ENCODE measurements at places on chromosomes 5 and 9. TPM values are rescaled to one million over a fixed set of nuclear protein-coding genes. Genes with fewer than 3 reads are reported as not detected.
A peak's percentile ranks its signal among the peaks of the same experiment; 100 is the strongest.

- no peak for DNase-seq
Observed at GRCh38 chr9:101791938-101792337, 53.5 kb upstream of the GRIN3A start.

Gene HRCT1
- polyA plus RNA-seq = not detected

GRCh38 chr5:91020065-91020800 lies 362.9 kb downstream of the ARRDC3 start:
- no peak for DNase-seq

DNA sequence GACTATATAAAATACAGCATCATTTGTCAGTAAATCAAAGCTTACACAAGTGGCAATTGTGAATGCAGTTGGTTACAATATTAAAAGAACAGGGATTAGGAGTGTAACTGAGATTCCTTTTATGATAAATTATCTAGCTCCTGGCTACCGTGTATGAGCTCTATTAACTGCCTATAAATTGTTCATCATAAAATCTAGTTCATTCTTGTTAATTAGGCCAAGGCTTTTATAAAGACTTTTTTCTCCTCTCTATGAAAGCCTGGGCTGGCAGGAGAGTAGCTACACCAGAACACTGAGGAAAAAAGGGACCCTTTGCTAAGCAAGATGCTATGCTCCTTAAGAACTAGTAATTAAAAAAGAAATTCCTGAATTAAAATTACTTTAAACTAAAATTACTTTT lies 132.4 kb upstream of the MEF2C start:
- DNase-seq = no peak

DNA sequence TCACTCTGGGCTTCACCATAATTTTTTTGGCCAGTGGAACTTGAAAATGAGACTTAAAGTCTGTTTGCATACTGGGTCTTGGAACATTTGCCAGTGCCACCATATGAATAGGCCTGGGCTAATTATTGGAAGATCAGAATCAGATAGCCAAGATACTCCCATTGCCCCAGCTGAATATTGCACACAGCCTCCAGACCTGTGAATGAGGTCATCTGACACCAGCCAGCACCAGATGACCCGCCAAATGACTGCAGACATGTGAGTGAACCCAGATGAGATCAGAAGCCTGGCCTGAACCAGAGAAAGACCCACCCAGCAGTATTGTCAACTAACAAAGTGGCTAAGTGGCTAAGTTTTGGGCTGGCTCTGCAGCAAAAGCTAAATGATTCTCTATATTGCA lies 220.5 kb upstream of the MPDZ start:
- DNase-seq = no peak

DNA sequence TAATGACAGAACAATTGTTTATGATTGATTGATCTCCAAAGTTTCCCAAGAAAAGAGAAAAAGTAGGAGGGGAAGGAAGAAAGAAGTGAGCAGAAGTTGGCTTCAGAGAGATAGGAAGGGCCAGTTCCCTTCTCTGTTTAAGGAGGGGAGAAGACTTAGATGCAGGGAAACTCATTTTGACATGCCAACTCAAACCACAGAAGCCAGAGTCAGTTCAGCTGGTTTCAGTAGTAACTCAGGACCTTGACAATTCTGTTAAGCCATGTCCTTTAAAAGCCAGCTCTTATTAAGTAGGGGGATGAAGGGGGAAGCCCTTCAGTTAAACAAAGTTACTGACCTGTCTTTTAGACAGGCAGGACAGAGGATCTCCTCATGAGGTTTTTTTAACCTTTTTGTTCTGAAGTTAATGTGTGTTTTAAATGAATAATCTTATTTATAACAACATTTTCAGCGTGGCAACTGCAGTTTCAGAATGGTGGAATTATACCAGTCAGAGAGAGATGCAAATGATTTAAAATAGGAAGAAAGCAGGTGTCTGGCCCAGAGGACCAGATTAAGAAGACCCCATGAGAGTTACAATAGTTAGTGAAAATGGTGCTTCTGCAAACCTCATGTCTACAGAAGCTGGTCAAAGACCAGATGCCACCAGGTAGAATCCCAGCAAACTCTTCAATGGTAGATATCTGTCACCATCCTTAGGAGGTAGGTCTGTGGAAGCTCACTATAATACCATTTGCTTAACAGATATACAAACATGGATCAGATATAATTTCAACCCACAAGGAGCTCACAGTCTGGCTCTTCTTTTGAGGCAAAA lies 29.3 kb upstream of the ABL1 start:
- DNase-seq = peak; percentile 61

Gene CARD9
- polyA plus RNA-seq = 1.4 TPM

Gene LRRC70
- 0.76 TPM for polyA plus RNA-seq
